ENCODE measurements at places on chromosomes 7 and 10.

DNA sequence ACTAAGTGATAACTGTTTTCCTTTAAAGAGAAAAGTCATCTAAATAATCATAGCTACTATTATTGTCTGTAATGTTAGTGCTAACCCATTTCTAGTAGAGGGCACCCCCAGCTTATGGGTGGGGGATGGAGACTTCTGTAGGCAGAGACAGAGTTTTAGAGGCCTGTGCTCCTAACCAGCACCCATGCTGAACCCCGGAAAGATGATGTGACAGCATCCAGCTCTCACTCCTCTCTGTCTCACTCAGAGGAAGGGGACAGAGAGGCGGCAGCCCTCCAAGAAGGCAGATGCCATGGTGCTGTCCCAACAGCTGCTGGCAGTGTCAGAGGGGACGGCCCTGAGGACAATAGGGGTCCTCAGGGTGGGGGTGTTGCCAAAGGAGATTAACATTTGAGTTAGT is 74.4 kb upstream of the PRLHR start:
- no peak for DNase-seq

GRCh38 chr7:590731-591551 is 71.3 kb upstream of the PDGFA start:
- no peak for DNase-seq

GRCh38 chr10:1123198-1123597 is 67.0 kb downstream of the WDR37 start:
- no peak for DNase-seq

- DNase-seq: no peak
Measured at GRCh38 chr10:133070405-133070804, 17.3 kb upstream of the ADGRA1 start.

DNA sequence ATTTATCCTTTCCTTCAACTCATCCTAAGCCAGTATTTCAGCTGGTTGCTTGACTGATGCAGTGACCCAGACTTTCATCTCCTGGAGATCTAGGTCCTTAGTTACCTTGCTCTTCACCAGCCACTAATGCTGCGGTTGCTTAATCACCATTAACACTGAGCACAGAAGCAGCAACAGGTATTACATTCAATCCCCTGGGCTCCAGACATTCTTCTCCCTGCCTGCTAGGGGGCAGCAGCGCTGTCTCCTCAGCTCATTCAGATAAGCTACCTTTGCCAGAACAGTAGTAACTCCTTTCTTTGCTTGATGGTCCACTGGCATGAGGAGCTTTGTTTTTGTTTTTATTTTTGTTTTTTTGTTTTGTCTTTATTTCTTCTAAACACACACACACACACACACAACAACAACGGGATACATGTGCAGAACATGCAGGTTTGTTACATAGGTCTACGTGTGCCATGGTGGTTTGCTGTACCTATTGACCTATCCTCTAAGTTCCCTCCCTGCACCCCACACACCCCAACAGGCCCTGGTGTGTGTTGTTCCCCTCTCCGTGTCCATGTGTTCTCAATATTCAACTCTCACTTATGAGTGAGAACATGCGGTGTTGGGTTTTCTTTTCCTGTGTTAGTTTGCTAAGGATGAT is 1043.2 kb upstream of the C7orf33 start:
- DNase-seq: no peak

GRCh38 chr7:100065452-100066186 is 15.9 kb downstream of the ZNF3 start:
- no peak for DNase-seq

DNA sequence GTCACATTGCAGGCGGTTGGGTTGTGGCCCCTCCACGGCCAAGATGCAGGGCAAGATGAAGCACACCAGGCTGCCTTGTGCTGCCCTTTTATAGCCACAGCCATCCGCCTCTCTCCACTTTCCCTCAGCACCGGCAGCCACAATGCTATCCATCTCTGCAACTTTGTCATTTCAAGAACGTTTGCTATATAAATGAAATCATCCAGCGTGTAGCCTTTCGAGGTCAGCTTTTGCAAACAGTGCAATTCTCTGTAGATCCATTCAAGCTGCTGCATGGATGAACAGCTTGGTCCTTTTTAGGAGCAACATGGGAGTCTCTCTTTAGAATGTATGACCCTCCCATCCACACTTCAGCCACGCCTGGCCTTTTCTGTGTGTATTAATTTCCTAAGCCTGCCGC is 6.4 kb upstream of the IL15RA start:
- DNase-seq: no peak

GRCh38 chr7:102323914-102324195 is 32.4 kb downstream of the SPDYE6 start:
- no peak for DNase-seq

- DNase-seq: no peak
Measured at GRCh38 chr10:61404751-61405150, 48.4 kb downstream of the TMEM26 start.

GRCh38 chr10:130936851-130937250 is 374.7 kb downstream of the TCERG1L start:
- DNase-seq: no peak

DNA sequence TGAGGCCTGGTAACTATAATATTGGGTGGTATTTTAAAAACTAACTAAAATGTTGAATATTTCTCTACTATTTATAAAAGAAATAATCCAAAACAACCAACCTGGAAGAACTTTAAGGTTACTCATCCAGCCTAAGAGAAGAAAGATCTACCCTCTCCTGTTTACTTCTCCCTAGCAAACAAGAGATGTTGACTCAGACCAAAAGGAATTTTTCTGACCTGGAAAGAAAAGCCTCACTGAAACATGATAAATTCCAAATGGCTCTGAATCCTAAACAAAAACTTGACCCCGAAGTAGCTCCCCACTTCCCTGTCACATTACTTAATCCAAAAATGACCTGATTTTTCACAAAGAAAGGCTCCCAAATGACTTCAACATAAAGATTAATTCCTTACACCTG is 101.2 kb downstream of the PARD3 start:
- no peak for DNase-seq

DNA sequence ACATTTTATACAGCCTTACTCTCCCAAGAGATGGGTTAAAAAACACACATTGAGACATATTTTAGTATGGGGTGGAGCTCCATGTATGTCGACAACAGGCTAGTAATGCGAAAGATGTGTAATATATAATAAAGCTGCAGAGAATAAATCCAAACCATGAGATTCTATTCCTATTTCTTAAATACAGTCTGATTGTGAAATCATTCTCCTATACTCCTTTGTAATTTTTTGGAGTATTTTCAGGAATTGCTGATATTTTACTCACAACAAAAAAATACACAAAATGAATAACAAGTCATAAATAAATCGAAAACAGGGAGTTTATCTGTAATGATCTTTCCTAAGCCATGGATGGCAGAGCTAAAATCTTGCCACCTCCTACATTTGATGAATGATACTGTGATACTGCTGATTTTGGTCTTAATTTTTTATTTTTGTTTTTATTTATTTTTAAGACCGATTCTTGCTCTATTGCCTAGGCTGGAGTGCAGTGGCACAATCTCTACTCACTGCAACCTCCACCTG is 173.5 kb upstream of the KLF6 start:
- DNase-seq: no peak

DNA sequence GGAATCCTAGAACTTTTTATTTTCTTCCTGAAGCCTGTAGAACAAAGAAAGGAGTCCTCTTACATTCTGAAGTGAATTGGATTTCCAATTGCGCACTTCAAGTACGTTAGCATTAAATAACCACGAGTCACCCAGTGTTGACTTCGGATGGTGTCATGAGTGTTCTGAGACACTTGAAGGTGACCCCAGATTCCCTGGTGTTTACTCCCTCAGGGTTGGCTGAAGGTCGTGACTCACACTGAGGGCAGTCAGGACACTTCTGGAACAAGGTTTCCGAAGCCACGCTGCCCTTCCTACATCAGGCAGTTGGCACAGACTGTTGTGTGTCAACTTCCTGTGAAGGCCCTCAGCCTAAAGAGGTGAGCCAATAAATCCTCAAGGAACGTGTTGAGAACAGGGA is 186.6 kb upstream of the CELF2 start:
- DNase-seq: peak; percentile 71

DNA sequence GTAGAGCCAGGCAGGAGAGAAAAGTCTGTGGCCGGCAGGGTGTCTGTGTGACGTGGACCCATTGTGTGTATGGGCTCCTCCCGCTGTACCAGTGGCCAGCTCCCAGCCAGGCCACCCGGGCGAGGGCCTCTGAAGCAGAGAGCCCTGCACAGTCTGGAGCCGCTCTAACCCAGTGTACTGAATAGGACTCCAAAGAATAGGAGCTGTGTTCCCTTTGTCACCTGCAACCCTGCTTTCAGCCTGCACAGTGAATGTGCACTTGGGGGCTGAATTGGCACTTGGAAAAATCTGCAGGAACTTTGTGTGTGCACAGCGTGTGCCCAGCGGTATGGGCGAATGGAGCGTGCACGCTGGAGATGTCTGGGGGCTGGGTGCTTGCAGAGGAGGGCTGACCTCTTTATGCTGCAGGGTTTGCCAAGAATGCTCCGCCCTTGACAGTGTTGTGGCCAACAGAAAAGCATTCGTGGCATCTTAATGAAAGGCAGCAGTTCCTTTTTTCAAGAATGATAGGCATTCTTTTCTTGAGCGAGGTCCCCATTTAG is 216.2 kb downstream of the AUTS2 start:
- no peak for DNase-seq

GRCh38 chr10:6089334-6090219 is 743 bp downstream of the RBM17 start:
- no peak for DNase-seq

DNA sequence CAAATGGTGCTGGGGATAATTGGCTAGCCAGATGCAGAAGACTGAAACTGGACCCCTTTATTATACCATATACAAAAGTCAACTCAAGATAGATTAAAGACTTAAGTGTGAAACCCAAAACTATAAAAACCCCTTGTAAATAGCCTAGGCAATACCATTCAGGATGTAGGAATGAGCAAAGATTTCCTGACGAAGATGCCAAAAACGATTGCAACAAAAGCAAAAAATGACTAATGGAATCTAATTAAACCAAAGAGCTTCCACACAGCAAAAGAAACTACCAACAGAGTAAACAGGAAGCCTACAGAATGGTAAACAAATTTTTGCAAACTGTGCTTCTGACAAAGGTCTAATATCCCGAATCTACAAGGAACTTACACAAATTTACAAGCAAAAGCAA is 30.9 kb upstream of the PLXDC2 start:
- DNase-seq: no peak

- no peak for DNase-seq
Measured at GRCh38 chr10:70227548-70228320, 5.5 kb downstream of the PPA1 start.

DNA sequence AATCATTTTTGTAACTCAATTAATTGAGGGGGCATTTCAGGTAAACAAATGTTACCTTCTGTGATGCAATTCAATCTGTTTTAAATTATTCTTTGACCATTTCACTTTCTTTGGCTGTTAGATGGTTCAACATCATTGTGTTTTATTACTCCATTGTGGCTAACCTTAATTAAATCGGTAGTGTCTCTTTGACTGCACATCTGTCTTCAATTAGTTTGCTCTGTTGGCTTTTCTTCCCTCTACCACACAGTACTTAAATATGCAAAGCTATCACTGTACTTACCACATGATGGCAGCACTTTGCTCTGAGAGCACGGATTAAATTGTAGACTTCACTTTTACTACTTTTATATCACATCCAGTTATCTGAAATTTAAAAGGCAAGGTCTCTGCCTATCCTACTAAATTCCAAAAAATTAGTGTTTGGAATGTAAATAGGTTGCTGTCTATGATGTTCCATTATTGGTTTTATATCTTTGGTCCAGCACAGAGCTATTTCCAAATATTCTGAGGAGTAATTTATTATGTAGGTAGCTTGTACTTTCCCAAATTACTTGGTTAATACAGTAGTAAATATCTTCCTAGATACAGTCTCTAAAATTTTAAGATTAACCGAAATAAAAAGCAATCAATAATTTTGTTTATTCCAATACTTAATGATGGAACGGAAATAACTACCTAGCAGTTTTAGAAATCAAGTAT is 352.0 kb downstream of the PCLO start:
- peak; percentile 85 for DNase-seq

GRCh38 chr7:23001610-23002009 is 12.3 kb downstream of the HYCC1 start:
- DNase-seq: no peak

- DNase-seq: no peak
Measured at GRCh38 chr7:38190011-38190410, 12.0 kb downstream of the STARD3NL start.

GRCh38 chr7:96612034-96612433 is 97.6 kb downstream of the SEM1 start:
- no peak for DNase-seq

DNA sequence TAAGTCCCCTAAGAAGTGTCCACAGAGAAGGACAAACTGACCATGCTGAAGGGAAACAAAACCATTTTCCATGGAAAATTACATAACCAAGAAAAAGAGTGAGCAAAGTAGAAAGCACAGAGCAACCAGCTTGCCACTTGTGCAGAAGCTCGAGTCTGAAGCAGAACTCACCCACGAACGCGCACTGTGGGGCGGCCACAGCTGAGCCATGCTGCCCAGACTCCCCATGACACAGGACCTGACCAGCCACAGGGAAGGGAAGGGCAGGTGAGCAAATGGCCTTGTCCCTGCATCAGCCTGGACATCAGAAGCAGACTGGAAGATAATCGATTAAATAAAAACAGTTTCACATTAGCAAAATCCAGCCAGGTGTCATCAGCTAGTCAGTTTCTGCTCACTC is 95.7 kb downstream of the TCERG1L start:
- DNase-seq: no peak

- DNase-seq: no peak
Measured at GRCh38 chr10:123521076-123521475, 145.1 kb upstream of the GPR26 start.

DNA sequence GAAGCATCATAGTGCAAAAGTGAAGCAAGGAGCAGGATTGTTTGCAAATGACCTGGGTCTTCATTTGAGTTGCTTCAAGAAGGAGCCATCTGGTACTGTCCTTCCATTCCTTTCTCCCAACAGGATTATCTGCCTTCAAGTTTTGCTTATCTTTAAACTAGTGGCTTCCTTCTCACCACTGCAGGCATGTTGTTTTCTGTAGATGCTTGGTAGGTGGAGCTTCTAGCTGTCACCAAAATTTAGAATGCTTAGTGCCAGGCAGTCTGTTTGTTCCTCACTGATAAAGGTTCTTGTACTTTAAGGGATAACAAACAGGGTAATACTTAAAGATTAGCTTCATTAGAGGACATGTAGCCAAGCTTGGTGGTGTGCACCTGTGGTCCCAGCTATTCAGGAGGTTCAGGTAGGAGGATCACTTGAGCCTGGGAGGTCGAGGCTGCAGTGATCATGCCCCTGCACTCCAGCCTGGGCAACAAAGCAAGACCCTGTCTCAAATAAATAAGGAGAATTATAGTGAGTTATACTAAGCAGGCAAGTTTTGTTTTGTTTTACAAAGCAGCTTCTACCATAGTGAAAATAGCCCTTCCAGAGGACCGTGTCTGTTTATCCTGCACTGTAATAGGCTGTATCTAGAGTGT is 5.7 kb downstream of the ARL5B start:
- DNase-seq: no peak

DNA sequence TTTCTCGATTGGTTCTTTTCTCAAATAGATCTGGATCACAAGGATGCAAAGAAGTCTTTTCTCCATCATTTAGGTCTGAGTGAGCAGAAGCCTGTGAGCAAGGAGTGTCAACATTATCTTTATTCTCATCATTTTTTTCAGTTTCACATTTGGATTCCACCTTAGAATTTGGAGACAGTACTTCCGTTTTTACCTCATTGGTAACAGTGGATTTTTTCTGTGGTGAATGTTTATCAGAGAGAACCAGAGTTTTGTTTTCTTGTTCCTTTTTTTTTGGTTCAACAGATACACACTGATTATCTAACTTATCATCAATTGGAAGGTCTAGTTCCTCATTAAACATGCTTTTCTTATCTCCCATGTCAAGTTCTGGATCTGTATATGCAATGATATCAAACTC is 151.3 kb downstream of the GALNT11 start:
- no peak for DNase-seq

GRCh38 chr7:25967278-25968204 is 184.5 kb upstream of the NFE2L3 start:
- DNase-seq: no peak
